Heart left ventricle (tissue), 16 donors: ENCODE measurements at places on chromosomes 11 and 22. TPM values are rescaled to one million over a fixed set of nuclear protein-coding genes. Genes with fewer than 3 reads are reported as not detected.

- H3K27me3 ChIP-seq, result no peaks in the 10 kb centered on the region
- no peak overlapping the region for H3K27ac ChIP-seq
- H3K4me1 ChIP-seq, result no peaks in the 10 kb centered on the region
- H3K4me3 ChIP-seq, result no peak overlapping the region
- DNase-seq, result no peak
- no peaks in the 10 kb centered on the region for H3K36me3 ChIP-seq
Observed at GRCh38 chr11:127017482-127017881, 16.9 kb upstream of the KIRREL3 start.

- no peaks in the 10 kb centered on the region for H3K4me1 ChIP-seq
- H3K4me3 ChIP-seq, result no peak overlapping the region
- DNase-seq, result no peak
- H3K36me3 ChIP-seq, result no peaks in the 10 kb centered on the region
Observed at GRCh38 chr11:108872781-108873291, 208.0 kb downstream of the DDX10 start.

GRCh38 chr11:69562816-69563215, 78.1 kb upstream of the CCND1 start:
- no peak overlapping the region for H3K4me3 ChIP-seq
- no peaks in the 10 kb centered on the region for H3K4me1 ChIP-seq
- DNase-seq, result no peak
- no peaks in the 10 kb centered on the region for H3K27me3 ChIP-seq
- H3K36me3 ChIP-seq, result no peaks in the 10 kb centered on the region

GRCh38 chr11:61828629-61829407, 718 bp downstream of the FADS2 start:
- peaks cover 57% of the 10 kb centered on the region for H3K4me1 ChIP-seq
- no peaks in the 10 kb centered on the region for H3K27me3 ChIP-seq
- H3K4me3 ChIP-seq, result peak overlapping the region; percentile 67
- peak; percentile 63 for DNase-seq
- no peaks in the 10 kb centered on the region for H3K36me3 ChIP-seq
- H3K27ac ChIP-seq, result peak overlapping the region; percentile 88

DNA sequence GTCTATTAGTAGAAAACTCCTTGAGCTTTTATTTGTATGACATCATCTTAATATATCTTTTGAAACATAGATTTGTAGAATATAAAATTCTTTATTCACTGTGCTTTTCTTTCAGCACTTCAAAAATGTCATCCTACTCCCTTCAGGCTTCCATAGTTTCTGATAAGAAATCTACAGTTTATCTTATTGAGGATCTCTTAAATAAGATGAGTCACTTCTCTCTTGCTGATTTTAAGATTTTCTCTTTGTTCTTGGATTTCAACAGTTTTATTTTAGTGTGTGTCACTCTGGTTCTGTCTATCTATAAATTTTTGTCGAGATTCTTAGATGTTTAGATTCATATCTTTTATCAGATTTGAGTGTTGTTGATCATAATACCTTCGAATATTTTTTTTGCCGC, 566.1 kb upstream of the CHORDC1 start:
- H3K27ac ChIP-seq, result no peak overlapping the region
- DNase-seq, result no peak
- H3K27me3 ChIP-seq, result no peaks in the 10 kb centered on the region

DNA sequence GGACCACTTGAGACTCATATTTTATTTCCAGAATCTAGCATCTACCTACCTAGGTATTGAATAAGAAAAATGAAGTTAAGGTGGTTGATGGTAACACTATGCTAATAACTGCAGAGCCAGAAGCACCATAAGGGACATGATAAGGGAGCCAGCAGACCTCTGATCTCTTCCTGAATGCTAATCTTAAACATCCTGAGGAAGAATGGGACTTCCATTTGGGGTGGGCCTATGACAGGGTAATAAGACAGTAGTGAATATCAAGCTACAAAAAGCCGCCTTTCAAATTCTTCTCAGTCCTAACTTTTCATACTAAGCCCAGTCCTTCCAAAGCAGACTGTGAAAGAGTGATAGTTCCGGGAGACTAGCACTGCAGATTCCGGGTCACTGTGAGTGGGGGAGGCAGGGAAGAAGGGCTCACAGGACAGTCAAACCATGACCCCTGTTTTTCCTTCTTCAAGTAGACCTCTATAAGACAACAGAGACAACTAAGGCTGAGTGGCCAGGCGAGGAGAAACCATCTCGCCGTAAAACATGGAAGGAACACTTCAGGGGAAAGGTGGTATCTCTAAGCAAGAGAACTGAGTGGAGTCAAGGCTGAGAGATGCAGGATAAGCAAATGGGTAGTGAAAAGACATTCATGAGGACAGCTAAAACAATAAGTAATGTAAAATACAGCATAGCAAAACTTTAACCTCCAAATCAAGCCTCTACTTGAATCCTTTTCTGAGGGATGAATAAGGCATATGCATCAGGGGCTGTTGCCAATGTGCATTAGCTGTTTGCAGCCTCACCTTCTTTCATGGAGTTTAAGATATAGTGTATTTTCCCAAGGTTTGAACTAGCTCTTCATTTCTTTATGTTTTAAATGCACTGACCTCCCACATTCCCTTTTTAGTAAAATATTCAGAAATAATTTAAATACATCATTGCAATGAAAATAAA, 2.1 kb downstream of the HBB start:
- H3K4me3 ChIP-seq, result no peak overlapping the region
- no peak for DNase-seq
- no peaks in the 10 kb centered on the region for H3K36me3 ChIP-seq
- no peaks in the 10 kb centered on the region for H3K27me3 ChIP-seq
- H3K27ac ChIP-seq, result no peak overlapping the region
- H3K4me1 ChIP-seq, result no peaks in the 10 kb centered on the region

Gene MN1
- total RNA-seq, result 4.8 TPM
